A172 (cell line): ENCODE measurements at places on chromosomes 11 and 22.

DNA sequence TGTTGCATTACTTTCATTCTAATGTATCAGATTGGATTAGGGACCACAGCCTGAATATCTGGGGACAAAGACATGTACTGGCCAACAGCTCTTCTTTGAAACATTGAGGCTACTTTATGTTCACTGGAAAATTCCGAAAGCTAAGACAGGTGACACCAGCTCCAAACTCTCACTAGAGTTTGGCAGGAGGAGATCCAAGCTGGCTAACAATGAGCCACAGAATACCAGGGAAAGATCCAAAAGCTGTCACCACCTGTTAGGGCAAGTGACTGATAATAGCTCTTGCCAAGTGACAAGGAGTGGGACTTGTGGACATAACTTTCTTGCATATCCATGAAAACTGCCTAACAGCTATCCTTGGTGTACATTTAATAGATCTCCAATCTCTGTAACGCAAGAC, 333.3 kb downstream of the TTC28 start:
- no peak for DNase-seq

DNA sequence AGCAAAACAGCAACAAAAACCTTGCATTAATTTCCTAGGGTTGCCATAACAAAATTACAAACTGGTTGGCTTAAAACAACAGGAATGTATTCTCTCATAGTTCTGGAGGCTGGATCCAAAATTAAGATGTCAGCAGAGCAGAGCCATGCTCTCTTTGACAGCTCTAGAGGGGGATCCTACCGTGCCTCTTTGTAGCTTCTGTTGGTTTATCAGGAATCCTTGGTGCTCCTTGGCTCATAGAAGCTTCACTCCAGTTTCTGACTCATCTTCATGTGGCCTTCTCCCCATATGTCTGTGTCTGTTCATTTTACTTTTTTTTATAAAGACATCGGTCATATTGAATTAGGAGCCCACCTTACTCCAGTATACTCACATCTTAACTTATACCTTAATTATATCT, 90.5 kb upstream of the POU2AF2 start:
- no peak for DNase-seq

GRCh38 chr11:14669499-14669898, 25.9 kb downstream of the PDE3B start:
- no peak for DNase-seq

DNA sequence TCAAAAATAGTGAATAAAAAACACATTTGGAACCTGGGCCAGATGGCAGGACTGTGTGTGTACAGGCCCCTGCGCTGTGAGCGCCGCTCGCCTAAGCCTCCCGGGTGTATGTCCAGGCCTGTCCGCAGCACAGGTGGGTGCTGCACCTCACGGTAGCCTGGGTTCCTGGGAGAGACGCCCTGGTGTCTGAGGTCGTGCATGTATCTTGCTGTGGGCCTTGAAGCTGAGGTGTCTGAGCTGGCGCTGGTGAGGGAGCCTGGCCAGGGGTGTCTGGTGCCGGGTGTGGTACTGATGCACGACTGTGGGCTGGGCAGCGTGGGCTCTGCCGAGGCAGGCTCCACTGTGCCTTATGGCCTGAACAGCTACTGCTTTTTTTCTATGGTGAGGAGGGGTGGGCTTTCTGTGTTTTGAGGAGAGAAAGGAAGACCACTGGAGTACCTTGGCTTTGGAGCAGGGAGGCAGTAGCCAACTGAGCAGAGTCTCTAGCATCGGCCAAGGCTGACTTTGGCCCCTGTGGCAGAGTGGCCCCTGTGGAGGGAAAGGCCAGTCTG, 4.2 kb upstream of the ZDHHC8 start:
- DNase-seq = no peak
